CD4-positive, alpha-beta T cell treated with Interleukin-15 for 4 hours (primary cell): ENCODE measurements at places on chromosomes 5 and 9.

- DNase-seq, result no peak
These were observed 277.2 kb upstream of the SLC24A2 start for GRCh38 chr9:20065796-20066700.

- DNase-seq, result no peak
These were observed 47.5 kb downstream of the PBX3 start for GRCh38 chr9:125794708-125795107.

- peak; percentile 35 for DNase-seq
These were observed 162.2 kb downstream of the SREK1 start for GRCh38 chr5:66306105-66306843.

DNA sequence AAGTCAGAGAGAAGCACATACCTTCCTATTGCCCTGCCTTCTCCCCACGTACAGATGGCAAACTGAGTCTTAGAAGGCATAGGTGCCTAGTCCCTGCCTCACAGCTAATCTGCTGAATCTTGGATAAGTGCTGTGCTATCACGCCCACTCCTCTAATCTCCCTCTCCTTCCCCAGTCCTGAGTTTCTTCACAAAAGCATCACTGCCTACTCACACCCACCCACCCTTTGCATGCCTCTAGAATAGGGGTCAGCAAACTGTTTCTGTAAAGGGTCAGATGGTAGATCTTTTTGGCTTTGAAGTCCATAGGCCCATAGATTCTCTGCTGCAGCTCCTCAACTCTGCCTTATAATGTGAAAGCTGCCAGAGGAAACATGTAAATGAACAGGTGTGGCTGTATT, 23.2 kb upstream of the JADE2 start:
- DNase-seq, result no peak

GRCh38 chr9:34571481-34571810, 18.1 kb downstream of the CNTFR start:
- no peak for DNase-seq

GRCh38 chr5:153660919-153661318, 170.4 kb downstream of the GRIA1 start:
- no peak for DNase-seq

- DNase-seq, result no peak
These were observed 50.8 kb downstream of the FXN start for GRCh38 chr9:69086312-69086711.

- DNase-seq, result no peak
These were observed 1.2 kb upstream of the F12 start for GRCh38 chr5:177410575-177410974.

- no peak for DNase-seq
These were observed 99.3 kb upstream of the SPOCK1 start for GRCh38 chr5:137598399-137598798.

DNA sequence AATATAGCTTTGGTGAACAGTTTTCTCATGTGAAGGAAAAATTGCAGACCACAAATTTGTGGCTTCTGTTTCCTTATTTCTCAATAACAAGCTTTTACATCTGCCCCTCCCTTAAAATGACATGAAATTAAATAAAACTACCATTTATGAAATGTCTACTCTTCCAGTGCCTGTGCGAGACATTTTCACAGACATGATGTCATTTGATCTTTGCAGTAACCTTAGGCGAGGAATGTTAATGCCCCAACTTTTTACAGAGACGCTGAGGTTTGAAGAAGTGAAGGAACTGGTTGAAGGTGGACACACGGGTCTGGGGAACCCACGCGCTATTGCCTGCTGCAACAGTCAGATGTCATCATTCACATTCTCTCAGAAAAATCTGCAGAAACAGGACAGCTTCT, 61.5 kb downstream of the OSTF1 start:
- no peak for DNase-seq

DNA sequence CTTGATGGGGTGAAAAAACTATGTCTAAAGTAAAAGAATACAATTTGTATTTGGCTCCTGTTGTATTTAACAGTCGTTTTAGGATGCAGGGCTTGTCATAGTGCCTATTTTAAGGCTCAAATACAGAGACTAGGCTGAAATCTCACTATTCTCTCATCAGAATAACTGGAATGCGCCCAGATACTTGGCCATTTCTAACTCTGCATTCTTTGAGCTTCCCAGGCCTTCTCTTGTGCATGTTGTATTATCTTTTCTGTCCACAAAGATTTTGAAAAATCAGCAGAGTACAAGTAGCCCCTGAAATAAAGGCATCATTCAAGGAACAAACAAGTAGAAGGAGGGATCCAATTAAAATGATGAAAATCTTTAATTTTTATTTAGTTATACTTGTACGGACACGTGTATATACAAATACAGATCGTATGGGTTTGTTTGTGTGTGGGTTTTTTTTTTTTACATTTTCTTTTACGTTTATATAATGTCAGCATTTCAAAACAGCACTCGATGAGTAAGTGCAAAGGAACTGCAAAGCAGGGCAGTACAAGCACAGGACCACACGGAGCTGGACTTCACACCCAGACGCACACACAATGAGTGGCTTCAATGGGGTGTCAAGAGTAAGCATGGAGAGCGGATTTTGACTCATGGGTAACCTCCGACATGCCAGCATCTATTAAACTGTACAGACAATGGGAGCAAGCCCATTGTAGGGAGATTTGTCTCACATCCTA, 294.0 kb downstream of the EFNA5 start:
- DNase-seq, result no peak

- DNase-seq, result no peak
These were observed 77.2 kb upstream of the NEK6 start for GRCh38 chr9:124180557-124180956.

DNA sequence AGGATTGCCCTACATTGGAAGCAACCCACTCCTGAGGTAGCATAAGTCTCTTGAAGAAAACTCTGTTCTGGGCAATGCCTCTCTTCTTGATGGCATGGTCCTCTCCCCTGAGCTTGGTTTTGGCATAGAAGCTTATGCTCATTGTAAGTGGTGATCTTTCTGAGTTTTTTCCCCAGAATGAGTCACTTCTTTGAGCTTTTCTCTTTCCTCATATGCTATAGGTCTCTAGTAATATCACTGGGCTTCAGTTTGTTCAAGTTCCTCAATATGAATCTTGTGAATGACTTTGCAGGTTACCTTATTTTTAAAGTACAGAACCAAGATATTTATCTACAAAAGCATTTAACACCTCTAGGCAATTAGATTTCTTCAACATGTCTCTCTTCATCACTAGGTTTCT, 76.5 kb upstream of the ATG10 start:
- no peak for DNase-seq

DNA sequence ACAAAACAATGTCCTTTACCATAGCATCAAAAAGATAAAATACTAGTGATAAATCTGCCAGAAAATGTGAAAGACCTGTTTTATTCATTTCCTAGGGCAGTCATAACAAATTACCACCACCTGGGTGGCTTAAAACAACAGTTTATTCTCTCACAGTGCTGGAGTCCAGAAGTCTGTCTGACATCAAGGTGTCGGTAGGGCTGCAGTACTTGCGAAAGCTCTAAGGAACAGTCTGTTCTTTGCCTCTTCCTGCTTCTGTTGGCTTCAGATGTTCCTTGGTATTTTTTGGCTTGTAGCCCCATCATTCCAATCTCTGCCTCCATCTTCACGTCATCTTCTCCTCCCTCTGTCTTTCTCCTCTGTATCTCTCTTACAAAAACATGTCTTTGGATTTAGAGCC, 51.0 kb downstream of the PTPDC1 start:
- no peak for DNase-seq

- DNase-seq, result no peak
These were observed 102.5 kb upstream of the IFNK start for GRCh38 chr9:27421577-27421976.

GRCh38 chr9:134553061-134553891, 88.3 kb upstream of the COL5A1 start:
- DNase-seq, result no peak

DNA sequence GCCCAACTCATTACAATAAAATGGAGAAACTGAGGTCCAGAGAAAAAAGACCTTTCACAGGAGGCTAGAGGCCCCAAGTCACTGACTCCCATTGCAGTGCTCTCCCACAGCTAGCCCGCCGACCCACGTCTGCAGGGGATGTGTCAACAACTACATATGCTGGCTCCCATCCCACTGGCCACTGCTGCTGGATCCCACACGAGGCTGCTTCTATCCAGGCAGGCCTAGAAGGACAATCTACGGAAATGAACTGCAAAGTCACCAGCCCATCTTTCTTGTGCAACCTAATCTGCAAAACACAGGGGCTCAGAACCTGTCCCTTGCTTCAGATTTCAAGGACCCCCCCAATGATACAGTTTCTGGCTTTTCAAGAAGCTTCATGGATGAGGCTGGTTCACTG, 24.0 kb downstream of the RAPGEF1 start:
- no peak for DNase-seq

- no peak for DNase-seq
These were observed 30.5 kb downstream of the EPB41L4B start for GRCh38 chr9:109290385-109290784.

- no peak for DNase-seq
These were observed 320.3 kb downstream of the DIRAS2 start for GRCh38 chr9:90322296-90322695.

DNA sequence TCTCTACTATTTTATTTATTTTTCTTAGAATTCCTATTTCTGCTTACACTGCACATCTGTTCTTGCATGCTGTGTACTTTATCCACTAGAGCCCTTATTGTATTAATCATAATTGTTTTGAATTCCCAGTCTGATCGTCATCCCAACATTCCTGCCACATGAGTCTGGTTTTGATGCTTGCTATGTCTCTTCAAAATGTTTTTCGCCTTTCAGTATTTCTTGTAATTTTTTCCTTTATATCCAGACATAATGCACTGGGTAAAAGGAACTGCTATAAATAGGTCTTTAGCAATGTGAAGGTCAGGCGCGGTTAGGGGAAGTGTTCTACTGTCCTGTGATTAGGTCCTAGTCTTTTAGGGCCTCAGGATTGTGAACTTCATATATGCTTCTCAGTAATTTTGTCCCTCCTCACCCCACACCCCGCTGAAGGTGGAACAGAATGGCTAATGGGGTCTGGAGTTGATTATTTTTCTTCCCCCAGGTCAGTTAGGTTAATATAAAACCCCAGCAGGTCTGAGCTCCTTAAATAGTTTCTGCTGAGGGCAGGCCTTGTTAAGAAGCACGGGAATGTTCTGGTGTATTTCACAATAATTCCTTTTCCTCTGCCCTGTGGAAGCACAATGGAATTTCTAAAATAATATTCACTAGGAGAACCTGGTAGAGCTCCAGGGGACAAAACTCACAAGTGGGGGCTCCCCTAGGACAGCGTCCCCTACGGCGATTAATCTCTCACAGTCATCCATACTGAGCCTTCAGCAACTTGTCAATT, 146.6 kb upstream of the TUT7 start:
- no peak for DNase-seq

DNA sequence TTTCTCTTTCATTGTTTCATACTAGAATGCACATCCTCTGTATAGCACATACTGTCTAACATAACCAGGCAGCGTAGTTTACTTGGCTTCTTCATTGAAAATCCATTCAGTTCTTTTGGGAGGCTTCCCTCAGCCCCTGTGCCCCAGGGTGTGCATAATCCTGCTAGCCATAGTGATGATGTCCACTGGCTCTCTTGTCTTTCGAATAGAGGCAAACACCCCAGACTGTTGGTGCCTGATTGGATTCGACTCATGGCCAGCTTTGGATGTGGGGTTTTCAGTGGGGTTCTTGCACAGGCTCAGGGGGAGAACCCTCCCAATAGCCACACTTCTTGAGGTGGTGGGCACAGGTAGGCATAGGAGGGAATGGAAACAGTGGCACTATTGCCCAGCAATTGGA, 53.6 kb downstream of the ZSWIM6 start:
- DNase-seq, result no peak

- DNase-seq, result no peak
These were observed 3.3 kb upstream of the NINJ1 start for GRCh38 chr9:93137362-93137761.

DNA sequence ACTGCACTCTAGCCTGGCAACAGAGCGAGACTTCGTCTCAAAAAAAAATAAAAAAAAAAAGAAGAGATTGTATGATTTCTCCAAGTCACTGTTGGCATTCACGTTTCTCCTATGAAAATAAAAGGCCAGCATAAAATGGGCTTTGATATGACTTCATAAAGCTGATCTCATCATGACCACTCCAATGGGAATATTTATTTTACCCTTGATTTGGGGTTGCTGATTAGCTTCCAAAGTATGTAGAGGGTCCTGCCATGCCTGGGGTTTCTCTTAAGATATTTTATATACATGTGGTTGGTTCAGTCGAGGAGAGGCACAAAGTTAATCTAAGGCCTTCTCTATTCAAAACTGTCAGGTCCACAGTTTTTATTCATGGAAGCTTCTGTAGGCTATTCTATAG, 247.0 kb upstream of the TNC start:
- DNase-seq, result no peak
